ENCODE measurements at places on chromosomes 16 and 17. TPM values are rescaled to one million over a fixed set of nuclear protein-coding genes. Genes with fewer than 3 reads are reported as not detected.

Gene SCNN1B
- not detected for polyA plus RNA-seq

Gene TBX21
- 0.15 TPM for polyA plus RNA-seq

Gene TP53I13
- polyA plus RNA-seq: 36.8 TPM

Gene TMEM114
- polyA plus RNA-seq: not detected

GRCh38 chr16:77660311-77660710 is 62.0 kb upstream of the NUDT7 start:
- DNase-seq: peak; percentile 37

DNA sequence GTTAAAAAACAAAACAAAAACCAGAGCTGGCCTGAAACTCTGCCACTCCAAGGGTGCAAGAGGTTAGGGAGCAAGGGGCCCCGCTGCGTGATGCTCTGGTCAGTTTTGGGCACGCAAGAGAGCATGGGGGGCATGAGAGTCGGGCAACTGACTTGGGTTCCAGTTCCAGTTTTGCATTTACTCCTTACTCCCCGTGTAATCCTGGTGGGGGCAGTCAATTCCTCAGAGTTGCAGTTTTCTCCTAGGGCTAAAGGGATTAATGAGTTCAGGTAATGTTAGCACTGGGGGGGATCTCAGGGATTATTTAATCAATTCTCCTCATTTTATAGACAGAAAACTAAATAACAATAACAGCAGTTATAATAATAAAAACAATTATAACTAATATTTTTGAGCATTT is 72.9 kb upstream of the PMFBP1 start:
- DNase-seq: no peak

DNA sequence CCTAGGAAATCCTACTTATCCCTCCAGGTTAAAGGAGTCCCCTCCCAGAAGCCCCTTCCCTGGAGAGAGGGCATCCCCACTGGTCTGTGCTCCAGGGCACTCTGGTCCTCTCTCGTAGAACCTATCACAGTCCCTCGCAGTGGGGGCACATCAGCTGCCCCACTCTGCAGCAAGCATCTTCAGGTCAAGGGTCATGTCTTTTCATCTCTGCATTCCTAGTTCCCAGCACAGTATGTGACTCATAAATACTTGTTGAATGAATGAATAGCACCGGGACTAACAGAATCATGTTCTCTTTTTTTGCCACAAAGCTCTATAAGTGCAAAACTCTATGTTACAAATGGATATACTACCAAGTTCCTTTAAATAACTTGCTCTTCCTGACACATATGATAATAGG is 36.0 kb downstream of the RNF157 start:
- no peak for DNase-seq

GRCh38 chr17:77825621-77826020 is 132.9 kb upstream of the TNRC6C start:
- DNase-seq: no peak

- no peak for DNase-seq
These were observed 162.0 kb downstream of the AATF start for GRCh38 chr17:37110746-37111145.

DNA sequence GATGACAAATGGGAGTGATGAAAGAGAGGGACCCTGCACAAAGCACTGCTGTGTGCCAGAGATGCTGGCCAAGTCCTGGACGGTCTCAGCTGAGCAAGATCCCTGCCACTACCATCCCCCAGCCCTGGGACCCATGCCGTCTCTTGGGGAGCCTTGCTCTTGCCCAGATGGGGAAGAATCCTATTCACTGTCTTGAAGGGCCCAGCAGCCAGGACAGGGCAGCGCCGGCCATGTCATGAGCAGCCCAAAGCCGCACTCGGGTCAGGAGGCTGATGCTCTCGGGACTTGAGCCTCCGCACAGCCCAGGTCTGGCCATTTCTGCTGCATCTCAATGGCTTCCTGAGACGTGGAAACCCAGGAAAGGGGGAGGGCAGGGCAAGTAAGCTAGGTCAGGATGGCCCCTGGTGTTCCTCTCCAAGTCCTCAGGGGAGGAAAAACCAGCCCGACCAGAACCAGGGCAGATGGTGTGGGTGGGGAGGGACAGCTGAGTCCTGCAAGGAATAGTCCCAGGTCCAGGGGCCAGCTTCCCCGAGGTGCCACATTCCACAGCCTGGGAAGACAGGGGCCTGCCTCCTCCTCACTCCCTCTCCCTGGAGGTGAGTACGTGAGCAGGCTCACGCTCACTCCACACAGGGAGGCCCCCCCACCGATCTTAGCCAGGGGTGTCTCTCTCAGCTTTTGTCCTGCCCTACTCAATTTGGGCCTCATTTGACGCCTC is 7.8 kb upstream of the KRT19 start:
- no peak for DNase-seq

GRCh38 chr17:21453144-21453898 is 77.2 kb downstream of the KCNJ12 start:
- DNase-seq: no peak

- peak; percentile 85 for DNase-seq
These were observed 80.6 kb downstream of the OR1D5 start for GRCh38 chr17:2982854-2983253.

GRCh38 chr17:73972056-73972455 is 231.4 kb upstream of the RPL38 start:
- no peak for DNase-seq

- DNase-seq: peak; percentile 11
These were observed 647.7 kb upstream of the SOX9 start for GRCh38 chr17:71472809-71473789.

DNA sequence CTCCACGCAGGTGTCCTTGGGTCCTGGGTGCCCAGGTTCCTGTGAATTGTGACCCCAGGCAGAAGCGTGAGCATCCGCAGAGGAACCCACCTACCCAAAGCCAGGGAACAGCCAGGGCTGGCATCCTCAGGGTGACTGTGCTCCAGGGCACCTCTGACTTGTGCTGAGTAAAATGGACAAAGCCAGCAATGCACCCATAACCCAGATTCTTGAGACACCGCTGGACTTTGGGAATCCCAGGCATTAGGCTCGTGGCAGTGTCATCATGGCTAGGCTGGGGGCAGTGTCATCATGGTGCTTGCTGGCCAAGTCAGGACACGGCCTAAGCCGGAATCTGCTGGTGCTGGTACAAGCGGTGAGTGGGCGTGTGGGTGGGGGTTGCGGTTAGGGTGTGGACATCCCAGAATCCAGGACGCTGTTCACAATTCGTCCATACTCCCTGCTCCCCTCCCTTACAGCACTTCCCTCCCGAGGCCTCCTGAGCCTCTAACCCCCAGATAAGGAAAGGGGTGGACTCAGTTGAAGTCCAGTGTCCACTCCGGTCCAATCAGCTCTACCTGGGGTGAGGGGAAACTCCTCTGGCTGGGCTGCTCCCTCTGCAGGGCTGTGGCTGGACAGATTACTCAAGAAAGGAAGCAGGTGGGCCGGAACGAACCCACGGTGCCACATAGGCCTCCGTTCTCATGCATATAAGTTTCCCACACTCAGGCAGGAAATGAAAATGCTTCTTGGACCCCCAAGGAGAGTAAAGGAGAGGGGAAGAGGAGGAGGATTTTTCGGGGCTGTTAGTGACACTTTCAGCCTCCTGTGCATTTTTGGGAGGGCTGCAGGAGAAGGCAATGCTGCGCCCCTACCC is 138.9 kb downstream of the SEC14L1 start:
- DNase-seq: no peak

GRCh38 chr17:40218006-40218739 is 931 bp upstream of the WIPF2 start:
- DNase-seq: no peak
